Stimulated activated CD4-positive, alpha-beta T cell treated with anti-CD3 and anti-CD28 coated beads, Interleukin-15, amount 100 ng/mL, for 48 hours (primary cell): ENCODE measurements at places on chromosomes 3 and 15.
A peak's percentile ranks its signal among the peaks of the same experiment; 100 is the strongest.

GRCh38 chr15:99631255-99631654 is 65.5 kb downstream of the MEF2A start:
- DNase-seq: no peak

GRCh38 chr15:63165166-63165859 is 8.0 kb upstream of the RPS27L start:
- no peak for DNase-seq

- DNase-seq: no peak
Observed at GRCh38 chr3:28856796-28857195, 424.1 kb upstream of the RBMS3 start.

DNA sequence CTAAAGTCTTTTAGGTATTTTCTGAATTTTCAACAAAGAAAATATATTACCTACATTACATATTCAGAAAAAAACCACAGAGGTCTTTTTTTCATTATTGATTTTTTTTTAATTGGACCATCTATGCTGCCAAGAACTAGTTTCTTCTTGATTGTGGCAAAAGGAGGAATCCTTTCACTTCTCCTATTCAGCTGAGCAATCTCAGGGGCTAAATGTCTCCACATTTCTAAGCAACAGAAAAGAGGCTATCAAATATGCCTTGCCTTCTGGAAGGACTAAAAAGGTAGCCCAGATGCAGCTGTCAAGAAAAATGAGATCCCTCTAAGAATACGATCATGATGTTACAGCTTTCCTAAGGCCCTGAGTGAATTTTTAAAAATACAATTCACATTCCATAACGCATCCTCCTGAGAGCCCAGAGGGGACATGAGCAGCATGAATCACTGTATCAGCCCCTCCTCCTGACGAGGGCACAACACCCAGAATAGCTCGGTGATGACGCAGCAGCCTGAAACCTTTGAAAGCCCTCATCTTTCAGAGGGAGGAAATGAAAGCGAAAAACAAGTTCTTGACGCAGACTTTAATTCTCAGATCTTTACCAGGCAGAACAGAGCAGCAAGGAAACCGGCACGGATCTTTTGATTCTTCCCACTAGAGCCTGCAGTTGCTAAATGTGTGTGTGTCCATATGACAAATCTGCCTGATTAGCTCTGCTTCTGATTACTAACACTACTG is 24.6 kb downstream of the RUBCN start:
- DNase-seq: peak; percentile 80

DNA sequence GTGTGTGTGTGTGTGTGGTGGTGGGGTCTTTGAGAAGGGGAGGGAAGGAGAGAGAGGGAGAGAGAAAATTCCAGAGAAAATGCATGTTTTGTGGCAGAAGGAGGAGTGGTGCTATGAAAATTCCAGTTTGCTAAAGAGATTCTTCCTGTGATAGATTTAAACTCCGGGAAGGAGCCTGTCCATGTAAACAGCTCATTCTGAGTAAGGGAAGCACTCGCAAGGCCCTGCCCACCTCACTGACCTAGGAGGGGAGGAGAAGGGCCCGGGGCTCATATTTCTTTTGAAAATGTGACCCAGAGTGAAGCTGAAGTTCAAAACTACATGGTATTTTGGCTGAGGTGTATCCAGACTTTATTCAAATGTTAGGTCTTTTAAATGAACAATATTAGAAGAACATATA is 41.3 kb downstream of the ADAMTSL3 start:
- DNase-seq: no peak

DNA sequence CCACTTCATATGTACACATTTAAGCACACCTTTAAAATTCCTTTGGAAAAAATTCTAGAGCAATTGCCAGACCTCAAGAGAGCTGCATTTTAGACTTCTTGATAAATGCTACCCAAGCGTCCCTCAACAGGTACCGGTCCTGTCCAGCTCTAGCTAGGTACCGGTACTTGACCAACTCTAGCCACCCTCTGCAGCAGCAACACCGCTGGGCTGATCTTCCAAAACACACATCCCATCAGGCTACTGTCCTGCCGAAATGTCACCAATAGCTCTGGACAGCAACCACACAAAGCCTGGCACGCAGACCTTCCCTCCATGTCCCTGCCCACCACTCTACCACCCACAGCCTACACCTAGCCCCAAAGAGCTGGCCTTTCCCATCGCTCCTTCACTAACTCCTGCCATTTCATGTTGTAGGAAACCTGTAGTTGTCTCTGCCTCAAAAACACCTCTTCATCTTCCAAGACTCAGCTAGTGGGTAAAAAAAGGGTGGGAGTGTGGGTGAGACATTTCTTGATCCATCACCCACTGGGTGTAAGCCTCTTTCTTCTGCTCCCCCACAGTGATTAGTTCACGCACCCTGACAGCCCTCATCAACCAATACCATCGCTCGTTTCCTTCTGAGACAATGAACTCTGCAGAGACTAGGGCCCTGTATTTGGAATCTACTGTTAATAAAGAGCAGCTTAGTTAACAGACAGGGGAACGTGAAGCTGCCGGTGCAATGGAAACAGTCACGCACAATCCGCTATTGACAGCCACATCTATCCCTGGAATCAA is 6.8 kb downstream of the CHSY1 start:
- DNase-seq: no peak

DNA sequence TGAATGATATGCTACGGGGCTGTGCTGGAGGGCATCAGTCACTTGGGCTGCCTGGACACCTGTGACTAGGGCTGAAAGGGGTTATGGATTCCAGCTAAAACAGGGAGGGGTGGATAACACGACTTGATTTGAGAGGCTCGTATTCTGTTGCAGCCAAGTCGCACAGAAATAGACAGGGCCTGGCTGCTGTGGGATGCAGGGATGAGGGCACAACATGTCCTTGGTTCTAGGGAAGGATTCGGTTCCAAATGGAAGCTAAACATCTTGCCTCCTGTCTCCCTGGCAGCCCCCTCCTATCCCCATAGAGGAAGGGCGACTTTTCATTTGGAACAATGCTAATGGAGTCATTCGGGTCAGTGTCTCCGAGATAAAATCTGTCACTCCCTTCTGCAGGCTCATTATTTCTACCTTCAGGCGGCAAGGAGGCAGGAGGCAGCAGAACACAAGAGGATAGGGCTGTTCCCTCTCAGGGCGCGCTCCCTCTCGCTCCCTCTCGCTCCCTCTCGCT is 433.8 kb upstream of the RBMS3 start:
- no peak for DNase-seq

DNA sequence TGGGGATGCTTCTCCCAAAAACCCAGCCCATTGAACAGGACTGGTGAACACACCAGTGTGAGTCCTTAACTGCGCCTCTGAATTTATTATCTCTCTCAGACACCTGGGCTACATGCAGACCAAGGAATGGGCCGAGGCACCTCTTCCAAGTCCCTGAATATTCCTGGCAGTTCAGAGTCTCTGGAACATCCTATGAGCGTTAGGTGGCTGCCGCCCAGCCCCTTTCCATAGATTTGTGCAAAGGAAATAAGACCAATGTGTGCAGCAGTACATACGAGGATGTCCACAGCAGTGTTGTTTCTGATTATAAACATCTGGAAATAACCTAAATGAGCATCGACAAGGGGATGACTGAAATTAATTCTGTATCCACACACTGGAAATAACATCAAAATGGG is 104.9 kb upstream of the RPL32 start:
- DNase-seq: no peak

- DNase-seq: no peak
Observed at GRCh38 chr3:184368116-184368515, 6.6 kb downstream of the POLR2H start.

GRCh38 chr15:40217166-40217824 is 21.6 kb upstream of the PAK6 start:
- DNase-seq: peak; percentile 27

DNA sequence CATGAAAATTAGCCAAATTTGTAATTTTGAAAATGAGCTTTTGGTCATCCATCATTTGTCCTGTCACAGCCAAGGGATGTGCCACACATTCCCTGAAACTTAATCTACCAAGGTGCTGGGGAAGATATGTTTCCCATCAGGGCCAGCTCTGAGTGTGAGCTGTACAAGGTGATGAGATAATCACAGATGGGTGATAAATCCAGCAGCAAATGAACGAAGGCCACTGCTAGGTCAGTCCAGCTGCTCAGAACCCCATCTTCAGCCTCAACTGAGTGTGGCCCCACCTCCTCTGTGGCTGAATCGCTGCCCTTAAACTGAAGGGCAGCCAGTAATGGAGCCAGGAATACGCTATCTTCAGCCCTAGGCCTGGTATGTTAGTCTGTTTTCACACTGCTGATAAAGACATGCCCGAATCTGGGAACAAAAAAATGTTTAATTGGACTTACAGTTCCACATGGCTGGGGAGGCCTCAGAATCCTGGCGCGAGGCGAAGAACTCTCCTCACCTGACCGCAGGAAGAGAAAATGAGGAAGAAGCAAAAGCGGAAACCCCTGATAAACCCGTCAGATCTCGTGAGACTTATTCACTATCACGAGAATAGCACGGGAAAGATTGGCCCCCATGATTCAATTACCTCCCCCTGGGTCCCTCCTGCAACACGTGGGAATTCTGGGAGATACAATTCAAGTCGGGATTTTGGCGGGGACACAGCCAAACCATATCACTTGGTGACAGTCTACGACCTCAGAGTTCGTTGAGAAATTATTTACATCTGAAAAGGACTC is 553.0 kb downstream of the NTRK3 start:
- no peak for DNase-seq

GRCh38 chr3:37891227-37891626 is 29.5 kb downstream of the CTDSPL start:
- no peak for DNase-seq

DNA sequence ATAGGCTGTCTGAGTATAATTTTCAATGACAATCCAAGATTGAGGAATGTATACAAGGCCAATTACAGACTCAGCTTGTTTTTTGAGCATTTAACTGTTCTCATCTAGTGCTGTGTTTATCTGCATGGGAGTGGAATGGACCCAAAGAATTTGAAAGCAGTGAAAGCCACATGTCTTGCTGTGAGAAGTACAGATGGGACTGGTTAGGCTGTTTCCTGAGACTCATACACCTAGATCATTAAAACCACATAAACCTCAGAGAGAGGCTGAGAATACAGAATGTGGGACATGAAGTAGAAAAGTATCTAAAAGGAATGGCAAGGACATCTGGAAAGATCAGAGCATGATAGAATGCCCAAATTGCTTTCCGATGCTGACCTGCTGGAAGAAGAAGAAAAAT is 224.6 kb downstream of the NLGN1 start:
- no peak for DNase-seq

DNA sequence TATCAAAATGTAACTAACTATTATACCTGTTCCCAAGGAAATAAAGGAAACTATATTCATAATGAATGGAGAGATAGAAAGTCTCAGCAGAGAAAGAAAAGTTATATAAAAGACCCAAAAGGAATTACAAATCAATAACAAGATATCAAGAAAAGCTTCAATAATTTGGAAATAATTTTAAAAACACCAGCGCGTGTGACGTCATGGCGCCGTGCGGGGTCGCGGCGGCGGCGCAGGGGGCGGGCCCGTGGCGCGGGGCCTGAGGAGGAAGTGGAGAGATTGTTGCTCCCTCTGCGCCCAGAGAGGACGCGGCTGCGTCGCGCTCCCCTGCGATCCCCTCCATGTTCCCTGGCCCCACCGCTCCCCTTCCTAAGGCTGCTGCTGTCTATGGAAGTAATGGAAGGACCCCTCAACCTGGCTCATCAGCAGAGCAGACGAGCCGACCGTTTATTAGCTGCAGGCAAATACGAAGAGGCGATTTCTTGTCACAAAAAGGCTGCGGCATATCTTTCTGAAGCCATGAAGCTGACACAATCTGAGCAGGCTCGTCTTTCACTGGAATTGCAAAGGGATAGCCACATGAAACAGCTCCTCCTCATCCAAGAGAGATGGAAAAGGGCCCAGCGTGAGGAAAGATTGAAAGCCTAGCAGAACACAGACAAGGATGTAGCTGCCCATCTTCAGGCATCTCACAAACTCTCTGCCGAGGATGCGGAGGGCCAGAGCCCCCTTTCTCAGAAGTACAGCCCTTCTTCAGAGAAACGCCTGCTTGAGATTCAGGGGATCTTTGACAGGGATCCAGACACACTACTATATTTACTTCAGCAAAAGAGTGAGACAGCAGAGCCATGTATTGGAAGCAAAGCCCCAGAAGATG is 4.1 kb downstream of the XCR1 start:
- DNase-seq: no peak

DNA sequence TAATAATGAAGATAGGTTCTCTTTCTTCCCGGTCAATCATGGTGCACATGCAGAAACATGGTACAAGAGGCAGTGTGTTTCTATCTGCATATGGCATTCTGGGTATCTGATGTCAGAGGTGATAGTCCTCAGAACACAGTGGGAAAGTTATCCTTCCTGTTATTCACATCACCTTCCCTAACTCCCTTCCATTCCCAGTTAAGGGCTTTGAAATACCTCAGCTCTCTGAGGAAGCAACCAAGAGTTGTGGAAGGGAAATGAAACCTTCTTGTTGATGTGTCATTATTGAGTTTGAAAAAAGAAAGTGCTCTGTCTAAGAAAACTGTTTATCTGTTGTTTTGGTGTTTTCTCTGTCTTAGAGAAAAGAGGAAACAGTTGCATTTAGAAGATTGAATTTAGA is 21.9 kb upstream of the P2RY13 start:
- DNase-seq: no peak
